H4 (cell line): ENCODE measurements at places on chromosomes 2 and 18. TPM values are rescaled to one million over a fixed set of nuclear protein-coding genes. Genes with fewer than 3 reads are reported as not detected.

DNA sequence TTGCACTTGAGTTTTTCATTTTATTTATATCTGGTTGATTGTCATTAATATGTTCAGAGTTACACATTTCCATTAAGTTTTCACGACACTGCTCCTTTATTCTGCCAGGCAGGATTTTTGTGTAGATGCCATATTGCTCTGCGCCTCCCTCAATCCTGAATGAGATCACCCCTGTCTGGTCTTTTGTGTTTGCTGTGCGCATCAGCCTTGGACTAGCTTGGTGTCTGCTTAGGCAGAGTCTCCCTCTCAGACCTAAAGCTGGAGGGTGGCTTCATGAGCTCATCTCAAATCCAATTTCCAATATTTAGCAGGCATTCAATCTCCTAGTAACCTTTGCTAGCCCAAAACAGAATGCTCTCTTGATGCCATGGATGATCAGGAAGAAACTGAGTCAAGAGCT is 137.4 kb downstream of the SMAD7 start:
- no peak for DNase-seq

- DNase-seq: peak; percentile 39
Measured at GRCh38 chr2:202064171-202064880, 8.7 kb upstream of the KIAA2012 start.

- no peak for DNase-seq
Measured at GRCh38 chr18:78966793-78967106, 12.9 kb upstream of the SALL3 start.

Gene PROC
- 1.3 and 2.6 TPM in 2 replicates for total RNA-seq

Gene RPRD1A
- total RNA-seq: 39.1 and 44.6 TPM in 2 replicates
